Stimulated activated CD4-positive, alpha-beta T cell treated with anti-CD3 and anti-CD28 coated beads, Interleukin-1b, Interleukin-23, amount 100 ng/mL, for 1 hour (primary cell): ENCODE measurements at places on chromosomes 4 and X.

- no peak for DNase-seq
Observed at GRCh38 chr4:19683426-19683825, 568.3 kb upstream of the SLIT2 start.

GRCh38 chrX:19514791-19515614, at the start of gene MAP3K15:
Gene MAP3K15 (minus strand): TSS chrX:19515508. CDS start chrX:19515261, 247 bp downstream.
- no peak for DNase-seq

DNA sequence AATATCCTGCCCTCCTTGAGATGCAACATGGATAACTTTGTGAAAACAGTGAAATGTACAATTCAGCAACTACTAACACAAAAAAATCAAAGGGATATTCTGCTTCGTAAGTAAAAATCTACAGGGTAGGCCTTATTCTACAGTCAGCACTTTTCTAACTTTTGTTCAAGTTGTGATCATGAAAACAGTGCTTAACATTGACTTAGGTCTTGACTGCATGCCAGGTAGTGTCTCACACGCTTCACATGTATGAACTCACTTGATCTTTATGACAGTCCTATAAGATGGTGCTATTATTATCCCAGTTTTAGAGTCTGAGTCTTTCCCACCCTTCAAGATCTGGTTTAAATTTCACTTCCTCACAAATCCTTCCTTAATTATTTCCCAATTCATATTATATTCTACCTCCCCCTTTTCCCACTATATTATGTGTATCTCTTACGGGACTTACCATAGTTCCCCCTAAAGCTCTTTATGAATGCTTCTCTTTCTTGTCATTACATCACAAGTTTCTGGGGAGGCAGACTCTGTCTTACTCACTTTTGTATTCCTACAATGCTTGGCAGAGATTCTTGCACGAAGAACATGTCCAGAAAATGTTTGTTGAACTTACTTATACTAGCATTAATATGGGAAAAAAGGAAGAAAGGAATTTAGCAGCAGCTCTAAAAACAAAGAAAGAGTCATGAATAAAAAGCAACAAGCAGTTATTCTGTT, 179.8 kb downstream of the SCFD2 start:
- DNase-seq, result no peak

DNA sequence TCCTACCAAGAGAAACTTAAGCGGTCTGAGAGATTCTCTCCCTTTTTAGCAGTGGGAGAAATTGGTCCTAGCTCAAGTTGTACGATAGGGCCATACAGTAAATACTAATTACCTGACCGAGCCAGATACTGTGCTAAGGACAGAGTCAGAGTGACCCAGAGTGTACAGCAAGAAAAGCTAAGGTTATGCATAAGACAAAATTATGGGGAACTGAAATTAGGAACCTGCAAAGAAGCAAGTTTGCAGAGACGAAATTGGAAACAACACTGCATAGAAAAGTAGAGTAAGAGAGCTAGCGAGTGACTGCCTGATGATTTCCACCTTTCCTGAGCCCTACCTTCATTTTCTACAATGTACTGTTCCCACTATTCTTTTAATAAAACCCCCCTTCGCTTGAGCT, 278.1 kb downstream of the NKX6-1 start:
- DNase-seq, result no peak

GRCh38 chr4:8578717-8579116, 1.5 kb upstream of the GPR78 start:
- no peak for DNase-seq

GRCh38 chr4:26839534-26839951, 21.1 kb upstream of the STIM2 start:
- DNase-seq, result no peak

DNA sequence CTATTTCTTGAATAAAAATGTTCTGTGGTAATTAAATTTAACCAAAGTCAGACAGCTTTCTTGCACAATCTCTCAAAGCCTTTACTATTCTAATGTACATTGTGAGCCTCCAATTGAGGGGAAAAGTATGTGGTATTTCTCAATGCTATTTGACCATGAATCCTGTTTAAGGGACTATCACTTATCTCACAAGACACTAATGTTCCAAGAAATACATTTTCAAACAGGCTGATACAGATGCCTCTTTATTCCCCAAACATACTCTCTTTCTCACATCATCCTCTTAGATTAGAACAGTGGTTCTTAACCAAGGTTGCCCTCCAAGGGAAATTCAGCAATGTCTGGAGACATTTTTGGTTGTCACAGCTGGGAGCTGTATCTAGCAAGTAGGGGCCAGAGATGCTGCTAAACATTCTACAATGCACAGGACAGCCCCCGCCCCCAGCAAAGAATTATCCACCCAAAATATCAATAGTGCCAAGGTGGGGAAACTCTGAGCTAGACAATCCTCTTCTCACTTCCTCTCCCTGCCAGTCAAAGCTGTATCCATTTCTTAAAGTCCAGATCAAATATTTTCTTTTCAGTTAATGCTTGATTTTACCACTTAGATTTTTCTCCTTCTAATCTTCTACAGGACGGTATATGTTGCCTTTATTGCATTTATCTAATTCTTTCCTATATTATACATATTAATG, 129.2 kb upstream of the TRIM2 start:
- no peak for DNase-seq
